Vagina (tissue), 2 donors: ENCODE measurements at places on chromosomes 16 and 17.

DNA sequence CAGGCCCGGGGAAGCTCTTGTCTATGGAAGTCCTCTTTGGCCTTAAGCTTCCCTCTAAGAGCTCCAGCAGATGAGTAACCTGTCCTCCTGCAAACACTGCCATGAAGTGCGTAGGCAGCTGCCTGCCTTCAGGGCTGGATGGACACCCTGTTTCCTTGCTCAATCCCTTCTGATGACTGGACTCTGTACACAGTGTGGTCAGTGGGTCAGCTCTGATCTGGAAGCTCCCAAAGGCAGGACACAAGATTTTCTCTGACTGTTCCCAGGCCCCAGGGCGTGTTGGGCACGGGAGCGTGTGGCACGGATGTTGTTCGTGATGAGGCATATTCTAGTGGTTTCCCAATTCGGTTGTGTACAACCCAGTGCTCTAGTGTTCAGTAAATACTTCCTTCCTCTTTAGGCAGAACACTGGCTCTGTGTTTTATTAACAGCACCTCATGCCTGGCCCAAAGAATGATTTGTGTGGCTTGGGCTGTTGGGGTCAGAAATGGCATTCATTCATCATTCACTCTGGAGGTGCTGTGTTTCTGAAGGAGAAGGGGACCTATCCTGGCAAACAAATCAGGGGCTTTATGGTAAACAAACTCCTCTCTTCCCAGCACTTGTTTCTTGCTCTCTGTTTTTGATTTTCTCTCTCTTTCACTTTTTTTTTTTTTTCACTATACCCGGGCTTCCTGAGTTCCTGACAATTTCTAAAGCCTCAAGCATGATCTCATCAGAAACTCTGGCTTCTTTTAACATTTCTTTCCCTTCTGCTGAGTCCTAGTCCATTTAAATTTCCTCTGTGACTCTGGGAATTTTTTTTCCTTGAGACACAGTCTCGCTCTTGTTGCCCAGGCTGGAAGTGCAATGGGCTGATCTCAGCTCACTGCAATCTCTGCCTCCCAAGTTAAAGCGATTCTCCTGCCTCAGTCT lies 12.0 kb upstream of the RNF157 start:
- DNase-seq = no peak

GRCh38 chr17:77677630-77678029 lies 280.9 kb upstream of the TNRC6C start:
- DNase-seq = no peak

DNA sequence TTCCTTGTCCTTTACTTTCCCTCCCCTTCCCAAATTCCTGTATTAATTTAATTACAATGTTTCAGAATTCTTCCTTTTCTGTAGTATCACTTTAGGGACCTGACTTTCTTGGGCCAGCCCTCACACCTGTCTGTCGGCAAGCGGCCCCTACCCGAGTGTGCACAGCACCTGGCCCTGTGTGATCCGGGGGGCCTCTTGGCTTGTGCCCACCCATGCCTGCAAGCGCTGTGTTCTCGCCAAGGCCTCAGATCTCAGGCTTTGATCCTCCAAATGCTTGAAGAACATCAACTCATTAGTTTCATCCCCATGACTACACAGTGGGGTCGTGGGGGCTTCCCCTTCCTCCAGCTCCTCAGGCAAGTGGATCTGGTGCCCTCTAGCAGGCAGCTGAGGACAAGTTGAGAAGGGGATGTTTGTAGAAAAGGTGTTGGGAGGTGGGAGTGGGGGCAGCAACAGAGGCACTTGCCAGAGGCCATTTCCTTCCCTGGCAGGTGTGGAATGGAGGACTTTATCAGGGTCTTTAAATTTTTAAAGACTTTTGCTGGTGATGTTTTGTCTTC lies 15.7 kb upstream of the CDH3 start:
- DNase-seq = no peak

DNA sequence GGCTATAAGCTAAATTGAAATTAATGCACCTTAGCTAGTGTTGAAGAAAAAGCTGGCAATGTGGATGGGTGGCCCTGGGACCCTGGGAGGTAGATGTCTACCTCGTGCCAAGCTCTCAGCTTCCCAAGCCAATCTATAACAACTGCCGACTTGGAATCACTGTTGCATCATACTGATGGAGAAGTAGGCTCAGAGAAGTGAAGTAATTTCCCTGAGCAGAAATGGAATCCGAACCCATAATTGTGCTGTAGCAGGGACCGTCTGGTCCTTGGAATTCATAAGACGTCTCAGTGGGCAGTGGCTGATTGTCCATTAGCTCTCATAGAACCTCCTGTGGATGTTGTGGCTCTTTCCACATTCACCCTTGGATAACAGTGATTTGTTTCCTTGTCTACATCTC lies 196.6 kb downstream of the RAB11FIP4 start:
- DNase-seq = no peak

- no peak for DNase-seq
Observed at GRCh38 chr17:66331038-66331816, 28.8 kb downstream of the PRKCA start.
